ENCODE measurements at places on chromosomes 5 and 9.

GRCh38 chr5:135578685-135579341 lies at the start of gene CXCL14:
Gene CXCL14, minus strand, starts transcription at chr5:135578991. Its CDS starts 213 bp downstream, at chr5:135578778.
- DNase-seq: peak; percentile 67

GRCh38 chr5:32850817-32851496 lies 139.8 kb downstream of the NPR3 start:
- no peak for DNase-seq

DNA sequence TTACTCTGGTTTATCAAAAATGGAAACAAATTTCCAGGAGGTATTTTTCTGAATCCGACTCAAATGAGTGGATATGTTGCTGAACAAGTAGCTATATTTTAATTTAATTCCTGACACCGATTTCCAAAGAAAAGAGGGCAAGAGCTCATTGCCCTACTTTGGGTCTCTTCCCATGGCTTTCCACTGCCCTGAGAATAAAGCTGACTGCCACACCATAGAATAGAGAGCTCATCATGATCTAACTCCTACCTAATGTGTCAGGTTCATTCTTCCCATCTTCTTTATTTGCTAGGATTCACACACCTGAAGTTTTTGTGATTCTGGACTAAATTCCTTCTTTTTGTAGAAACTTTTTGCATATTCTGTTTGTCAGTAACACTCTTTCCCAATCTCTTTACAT lies 792.1 kb downstream of the DTWD2 start:
- no peak for DNase-seq

DNA sequence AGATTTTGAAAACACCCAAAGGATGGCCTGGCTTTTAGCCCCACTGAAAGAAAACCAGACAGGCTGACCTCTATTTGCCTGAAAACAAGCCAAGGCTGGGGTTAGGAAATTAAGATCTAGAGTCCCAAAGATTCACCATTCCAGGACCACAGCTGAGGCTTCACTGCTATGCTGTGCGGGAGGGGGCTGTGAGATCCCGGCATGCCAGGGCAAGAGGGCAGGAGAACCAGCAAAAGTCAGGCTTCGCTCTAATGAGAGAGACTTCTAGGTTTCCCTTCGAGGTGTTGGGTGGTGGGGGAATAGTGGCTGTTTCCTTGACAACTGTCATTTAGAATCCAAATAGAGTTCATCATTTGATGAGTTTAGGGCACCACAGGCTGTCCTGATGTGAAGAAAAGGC lies 152.9 kb upstream of the NFIB start:
- DNase-seq: no peak

DNA sequence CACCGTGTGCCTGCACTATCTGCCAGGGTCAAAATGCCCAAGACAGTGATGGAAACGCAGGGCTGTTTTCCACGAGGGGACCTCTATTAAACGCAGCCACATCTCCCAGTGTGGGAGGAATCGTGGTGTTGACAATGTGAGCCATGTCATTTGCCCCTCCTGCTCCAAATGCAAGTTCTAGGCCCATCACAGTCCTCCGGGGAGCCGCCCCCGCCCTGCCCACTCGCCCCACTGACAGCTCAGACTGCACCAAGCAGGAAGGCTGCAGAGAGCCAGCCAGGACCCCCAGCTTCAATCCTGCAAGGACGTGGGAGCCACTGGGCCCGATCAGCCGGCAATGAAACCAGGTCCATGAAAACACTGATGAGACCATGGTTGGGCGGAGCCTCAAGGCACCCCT lies 85.9 kb downstream of the VAV2 start:
- no peak for DNase-seq

GRCh38 chr5:94239266-94239665 lies 379.1 kb downstream of the KIAA0825 start:
- no peak for DNase-seq

- DNase-seq: no peak
Measured at GRCh38 chr5:149298842-149299404, 27.3 kb downstream of the AFAP1L1 start.

GRCh38 chr9:36407122-36407723 lies 7.2 kb upstream of the RNF38 start:
- DNase-seq: peak; percentile 59

- DNase-seq: no peak
Measured at GRCh38 chr5:57777174-57777581, 294.6 kb upstream of the ACTBL2 start.

- no peak for DNase-seq
Measured at GRCh38 chr9:96175001-96175400, 127.0 kb downstream of the HSD17B3 start.

DNA sequence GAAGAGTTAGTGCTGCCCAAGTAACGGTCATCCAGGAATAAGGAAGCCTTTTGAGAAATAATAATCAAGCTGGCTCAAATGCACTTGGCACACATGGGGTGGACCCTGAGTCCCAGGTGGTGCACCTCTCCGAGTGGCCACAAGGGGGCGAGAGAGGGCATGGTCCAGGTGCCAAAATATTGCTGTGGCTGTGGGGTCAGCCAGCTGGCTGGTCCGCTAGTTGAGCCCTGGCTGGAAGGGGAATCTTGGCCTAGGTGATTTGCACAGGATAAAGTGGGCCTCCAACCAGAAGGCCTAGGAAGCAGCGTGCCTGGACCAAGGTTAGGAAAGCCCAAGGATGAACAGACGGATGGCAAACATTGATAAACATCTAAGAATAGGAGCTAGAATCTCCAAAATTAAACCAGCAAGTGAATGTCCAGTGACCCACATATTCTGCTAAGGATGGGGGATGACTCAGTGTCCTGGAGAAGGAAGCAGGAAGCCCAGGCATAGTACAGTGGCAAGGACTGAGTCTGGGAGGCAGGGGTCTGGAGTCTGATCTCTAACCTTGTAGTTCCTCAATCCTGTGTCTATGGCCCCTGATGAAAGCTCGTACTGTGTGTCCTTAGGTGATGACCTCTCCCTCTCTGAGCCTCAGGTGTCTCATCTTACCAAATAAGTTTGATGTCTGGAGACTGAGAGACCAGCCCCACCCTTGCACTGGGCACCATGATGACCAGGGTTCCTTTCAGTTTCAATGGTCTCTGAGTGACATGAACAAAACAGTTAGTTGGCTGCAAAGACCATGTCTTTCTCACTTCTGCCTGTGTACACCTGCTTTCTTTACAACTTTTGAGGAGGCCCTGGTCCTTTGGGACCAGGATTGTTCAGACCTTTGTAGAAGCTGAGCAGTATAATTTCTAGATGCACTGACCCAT lies 19.2 kb upstream of the SHB start:
- peak; percentile 63 for DNase-seq

DNA sequence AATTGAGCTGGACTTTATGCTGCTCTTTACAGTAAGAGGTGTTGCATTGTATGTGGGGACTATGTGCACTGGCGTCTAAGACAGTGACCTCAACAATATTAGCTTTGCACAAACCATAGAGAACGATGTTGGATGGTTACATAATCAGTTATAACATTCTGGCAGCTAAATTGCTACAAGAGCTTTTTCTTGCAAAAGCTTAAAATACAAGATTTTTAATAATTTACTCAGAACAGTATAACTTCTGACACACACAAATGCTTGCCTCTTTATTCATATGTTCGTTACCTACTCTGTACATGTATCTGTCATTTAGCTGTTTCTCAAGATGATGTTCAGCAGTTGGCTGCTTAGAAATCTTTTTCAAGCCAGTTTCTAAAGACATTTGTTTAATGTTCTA lies 11.6 kb downstream of the C5orf24 start:
- DNase-seq: no peak

DNA sequence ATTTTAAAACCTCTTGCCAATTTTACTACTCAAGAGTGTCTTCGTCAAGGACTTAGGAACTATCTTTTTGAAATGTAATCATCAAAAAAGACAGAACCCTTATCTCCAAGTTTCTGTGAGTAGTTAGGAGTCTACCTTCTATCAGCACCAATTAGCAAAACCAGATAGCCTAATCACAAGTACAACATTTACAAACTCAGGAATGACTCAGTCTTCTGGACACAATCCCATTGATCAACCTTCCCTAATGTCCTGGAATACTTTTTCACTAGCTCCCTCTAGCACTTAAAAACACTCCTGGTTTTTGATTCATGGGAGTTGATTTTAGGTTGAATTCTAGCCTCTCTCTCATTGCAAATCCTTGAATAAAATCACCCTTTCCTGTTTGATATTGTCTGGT lies 680.7 kb downstream of the PRR16 start:
- no peak for DNase-seq

GRCh38 chr5:51652980-51653379 lies 269.7 kb downstream of the ISL1 start:
- no peak for DNase-seq

DNA sequence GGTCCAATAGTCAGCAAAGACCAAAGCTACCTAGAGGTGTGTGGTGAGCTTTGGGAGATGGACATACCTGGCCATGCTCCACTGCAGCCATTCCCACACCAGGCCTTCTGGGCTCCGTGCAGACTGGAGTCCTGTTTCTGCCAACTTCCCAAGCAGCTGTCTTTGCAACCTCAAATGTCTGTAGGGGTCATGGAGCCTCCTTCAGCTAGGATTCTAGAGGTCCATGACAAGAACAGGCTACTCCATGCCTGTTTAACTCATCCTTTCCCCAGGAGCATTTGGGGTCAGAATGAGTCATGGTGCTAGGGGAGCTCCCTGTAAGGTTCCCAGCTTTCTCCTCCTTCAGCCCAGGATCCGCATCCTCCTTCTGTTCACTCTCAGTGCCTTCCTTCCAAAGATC lies 17.1 kb downstream of the VPS13A start:
- no peak for DNase-seq

DNA sequence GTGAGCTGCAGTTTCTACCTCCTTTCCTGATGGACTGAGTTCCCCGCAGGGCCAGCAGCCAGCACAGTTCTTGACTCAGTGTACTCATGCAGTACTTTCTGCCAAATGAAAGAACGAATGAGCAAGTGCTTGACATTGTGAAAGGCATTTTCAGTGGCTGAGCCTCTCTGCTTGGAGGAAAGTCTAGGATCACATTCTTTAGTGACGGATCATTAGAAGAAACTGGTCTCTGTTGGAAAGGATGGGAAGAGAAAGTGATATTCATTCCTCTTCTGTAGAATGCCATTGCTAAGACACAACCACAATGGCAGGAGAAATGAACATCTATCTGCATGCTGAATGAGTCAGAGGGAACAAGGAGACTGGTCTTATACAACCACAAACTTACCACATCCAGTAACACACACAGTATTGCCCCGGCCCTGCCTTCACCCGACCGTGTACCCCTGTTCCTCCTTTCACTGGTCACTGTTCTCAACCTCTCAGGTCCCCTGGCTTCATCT lies 206.9 kb downstream of the CRB2 start:
- DNase-seq: no peak

- no peak for DNase-seq
Measured at GRCh38 chr5:2138896-2139295, 256.2 kb upstream of the IRX4 start.

DNA sequence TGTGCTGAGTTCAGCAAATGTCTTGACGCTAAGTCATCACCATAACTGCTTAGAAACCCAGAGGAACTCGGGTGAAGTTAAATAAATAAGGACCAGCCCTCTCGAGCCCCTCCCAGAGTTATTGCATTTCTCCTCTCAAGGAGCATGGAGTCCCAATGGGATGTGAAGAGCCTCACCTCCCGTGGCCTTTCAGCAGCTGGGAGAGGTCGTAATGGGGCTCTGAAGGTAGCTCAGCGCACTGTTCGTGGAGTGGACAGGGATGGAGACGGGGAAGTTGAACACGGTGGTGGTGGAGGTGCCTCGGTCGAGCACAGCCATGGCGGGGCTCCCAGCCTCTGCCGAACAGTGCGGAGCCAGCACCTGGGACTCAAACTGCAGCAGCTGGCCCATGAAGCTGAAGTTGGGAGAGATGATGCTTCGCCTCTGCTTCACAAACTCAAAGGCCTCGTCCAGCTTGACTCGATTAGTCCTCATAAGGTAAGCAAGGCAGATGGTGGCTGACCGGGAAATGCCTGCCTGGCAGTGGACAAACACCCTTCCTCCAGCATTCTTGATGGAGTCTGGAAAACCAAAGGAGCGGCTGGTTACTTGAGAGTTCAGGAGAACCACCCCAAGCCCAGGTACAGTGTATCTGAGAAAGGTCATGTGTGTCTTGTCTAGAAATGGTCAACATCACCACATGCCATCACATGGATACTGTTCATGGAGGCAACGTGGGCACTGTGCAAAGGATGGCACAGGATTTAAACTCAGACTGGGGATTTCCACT lies 2.2 kb downstream of the DUSP1 start:
- no peak for DNase-seq

- DNase-seq: no peak
Measured at GRCh38 chr5:112276991-112277390, 142.1 kb downstream of the EPB41L4A start.

- DNase-seq: no peak
Measured at GRCh38 chr9:3012842-3013241, 168.9 kb upstream of the PUM3 start.

- no peak for DNase-seq
Measured at GRCh38 chr5:13227513-13227912, 717.0 kb downstream of the DNAH5 start.

DNA sequence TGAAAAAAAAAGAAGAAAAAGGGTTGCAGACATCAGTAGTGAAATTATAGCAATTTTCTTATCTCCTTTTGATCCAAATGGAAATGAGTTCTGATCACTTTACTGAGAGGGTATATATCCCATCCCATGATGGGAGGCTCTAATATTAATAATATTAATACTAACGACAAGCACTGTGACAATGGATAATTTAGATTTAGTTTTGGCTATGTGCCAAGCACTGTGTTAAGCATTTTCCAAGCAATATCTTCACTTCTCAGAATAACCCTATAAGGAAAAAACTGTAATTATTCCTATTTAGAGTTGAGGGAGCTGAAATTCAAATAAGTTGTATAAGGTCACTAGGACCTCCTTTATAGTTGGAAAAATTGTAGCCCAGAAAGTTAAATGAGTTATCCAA lies 58.4 kb upstream of the ASTN2 start:
- no peak for DNase-seq

GRCh38 chr9:127558581-127559246 lies 53.4 kb upstream of the STXBP1 start:
- no peak for DNase-seq

- DNase-seq: no peak
Measured at GRCh38 chr5:137191179-137191578, 307.9 kb downstream of the SPOCK1 start.

GRCh38 chr5:124232515-124232914 lies 513.9 kb downstream of the ZNF608 start:
- DNase-seq: no peak

DNA sequence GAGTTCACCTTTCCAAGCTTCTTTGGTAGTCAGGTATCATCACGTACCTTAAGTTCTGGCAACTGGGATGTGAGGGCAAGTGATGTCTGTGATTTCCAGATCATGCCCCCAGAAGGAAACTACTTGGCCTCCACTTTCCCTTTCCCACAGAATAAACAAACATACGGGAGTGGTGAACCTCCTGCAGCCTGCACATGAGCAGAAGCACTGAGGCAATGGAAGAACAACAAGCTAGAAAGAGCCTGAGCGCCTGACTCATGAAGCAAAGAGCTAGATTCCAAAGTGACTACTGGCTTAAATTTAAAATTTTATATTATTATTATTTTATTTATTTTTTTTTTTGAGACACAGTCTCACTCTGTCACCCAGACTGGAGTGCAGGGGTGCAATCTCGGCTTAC lies 35.0 kb downstream of the ARL15 start:
- no peak for DNase-seq

- no peak for DNase-seq
Measured at GRCh38 chr5:173720953-173721600, 104.6 kb upstream of the BOD1 start.
